ENCODE measurements at places on chromosomes 3 and 15.

DNA sequence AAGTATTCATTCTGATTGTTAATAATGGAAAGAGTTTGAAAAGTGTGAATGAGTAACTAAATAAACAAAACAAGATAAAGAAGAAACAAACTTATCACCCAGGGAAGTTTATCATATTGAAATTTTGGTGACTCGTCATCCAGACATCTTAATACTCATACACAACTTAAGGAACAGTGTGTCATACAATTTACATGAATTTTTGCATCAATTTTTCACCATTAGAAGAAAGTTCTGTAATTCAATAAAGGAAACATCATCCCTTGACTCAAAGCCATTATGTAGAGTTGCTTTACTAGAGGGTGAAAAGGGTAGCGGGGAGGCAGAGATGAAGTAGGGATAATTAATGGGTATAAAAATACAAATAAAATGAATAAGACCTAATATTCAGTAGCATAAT is 536.2 kb downstream of the GRM7 start:
- no peak for DNase-seq

DNA sequence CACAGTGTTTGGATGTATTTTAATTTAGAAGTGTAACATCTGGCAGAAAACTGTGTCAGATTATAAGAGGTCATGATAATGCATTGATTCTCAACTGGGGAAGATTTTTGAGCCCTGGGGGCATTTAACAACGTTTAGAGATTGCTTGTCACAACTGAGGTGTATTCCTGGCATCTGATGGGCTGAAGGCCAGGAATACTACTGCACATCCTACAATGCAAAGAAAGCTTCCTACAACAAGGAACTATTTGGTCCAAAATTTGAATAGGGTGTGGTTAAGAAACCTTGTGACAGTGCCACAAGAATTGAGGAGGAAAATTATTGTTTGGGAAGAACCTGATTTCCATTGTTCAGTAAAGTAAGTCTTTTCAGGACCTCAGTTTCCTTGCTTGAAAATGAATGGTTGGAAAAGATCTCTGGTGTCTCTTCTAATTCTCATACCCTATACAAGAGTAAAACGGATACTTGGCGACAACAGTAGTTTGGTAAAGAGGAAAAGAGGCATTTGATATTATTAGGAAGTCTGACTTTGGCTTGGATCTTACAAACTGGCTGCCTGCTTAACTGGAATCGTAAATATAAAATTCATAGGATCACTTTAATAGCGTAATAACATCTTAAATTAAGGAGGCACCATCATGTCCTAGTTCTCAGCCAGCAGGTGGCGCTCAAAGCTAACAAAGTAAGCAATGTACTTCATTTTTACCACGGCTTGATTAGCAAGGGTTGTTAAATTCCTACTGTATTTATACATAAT is 4.3 kb downstream of the DAZL start:
- peak; percentile 61 for DNase-seq

DNA sequence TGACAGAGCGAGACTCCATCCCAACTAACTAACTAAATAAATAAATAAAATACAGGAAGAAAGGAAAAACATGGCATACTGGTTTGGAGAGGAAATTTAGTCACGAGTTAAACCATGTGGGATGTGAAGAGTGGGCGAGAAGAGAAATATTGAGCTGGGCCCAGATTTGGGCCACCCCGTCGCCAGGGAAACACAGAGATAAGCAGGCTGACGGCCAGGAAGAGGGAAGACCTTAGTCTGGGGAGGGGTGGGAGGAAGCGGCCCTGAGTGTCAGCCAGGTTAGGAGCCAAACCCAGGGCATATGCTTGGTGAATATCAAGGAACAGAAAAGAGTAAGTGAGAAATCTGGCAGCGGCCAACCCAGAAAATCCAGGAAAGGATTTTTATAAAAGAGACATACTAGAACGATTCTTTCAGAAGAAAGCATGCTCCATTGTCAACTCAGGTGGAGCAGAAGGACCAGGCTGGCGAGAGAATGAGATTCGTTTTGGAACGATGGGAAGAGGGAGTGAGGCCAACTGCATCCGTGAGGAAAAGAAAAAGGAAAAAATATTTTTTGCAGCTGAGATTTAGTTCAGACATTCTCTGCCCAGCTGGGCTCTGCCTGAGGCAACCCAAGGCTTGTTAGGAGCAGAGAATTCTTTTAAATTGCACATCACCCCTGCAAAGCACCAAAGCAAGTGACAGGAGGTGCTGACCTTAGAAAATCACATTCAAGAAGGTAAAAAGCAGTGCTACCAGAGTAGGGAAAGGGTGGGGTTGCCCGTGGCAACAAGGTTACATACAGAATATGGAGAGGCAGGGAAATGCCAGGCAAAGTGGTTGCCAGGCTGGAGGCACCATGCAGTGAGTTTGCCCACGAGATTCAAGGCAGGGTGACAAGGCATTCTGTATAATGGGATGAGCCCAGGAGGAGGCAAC is 59.3 kb upstream of the RAD18 start:
- no peak for DNase-seq

GRCh38 chr3:42519568-42519962 is 17.1 kb downstream of the VIPR1 start:
- DNase-seq, result no peak

DNA sequence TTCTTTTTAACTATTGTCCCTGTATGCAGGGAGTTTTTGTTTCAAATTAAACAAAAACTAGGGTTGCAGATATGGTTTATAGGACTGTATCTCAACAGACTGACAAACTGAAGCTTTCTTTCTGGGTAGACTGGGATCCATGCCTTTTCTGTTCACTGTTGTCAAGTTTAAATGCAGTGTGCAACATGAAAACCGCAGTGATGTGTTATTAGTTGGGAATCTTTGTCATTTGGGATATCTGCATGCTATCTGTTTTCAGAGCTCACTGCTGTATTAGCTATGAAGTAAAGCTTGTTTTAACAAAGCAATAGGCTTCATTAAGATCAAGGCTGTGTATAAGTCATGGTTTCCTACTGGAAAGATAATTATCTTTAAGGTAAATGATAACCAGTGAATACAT is 21.4 kb upstream of the MCF2L2 start:
- DNase-seq, result no peak

DNA sequence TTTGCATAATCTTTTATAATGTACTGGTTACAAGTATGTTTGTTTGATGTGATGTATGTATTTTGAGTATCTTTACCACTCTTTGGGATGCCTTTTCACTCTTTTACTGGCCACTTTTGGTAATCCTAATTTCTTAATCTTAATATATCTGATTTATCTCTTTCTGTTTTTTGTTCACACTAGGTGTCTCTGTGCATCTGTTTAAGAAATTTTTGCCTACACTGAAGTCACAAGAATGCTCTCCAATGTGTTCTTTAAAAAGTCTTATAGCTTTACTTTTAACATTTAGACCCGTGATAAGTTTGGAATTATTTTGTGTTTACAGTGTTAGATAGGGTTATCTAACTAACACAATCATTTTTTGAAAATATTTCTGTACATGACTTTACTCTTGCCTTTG is 659.1 kb downstream of the SI start:
- DNase-seq, result no peak

DNA sequence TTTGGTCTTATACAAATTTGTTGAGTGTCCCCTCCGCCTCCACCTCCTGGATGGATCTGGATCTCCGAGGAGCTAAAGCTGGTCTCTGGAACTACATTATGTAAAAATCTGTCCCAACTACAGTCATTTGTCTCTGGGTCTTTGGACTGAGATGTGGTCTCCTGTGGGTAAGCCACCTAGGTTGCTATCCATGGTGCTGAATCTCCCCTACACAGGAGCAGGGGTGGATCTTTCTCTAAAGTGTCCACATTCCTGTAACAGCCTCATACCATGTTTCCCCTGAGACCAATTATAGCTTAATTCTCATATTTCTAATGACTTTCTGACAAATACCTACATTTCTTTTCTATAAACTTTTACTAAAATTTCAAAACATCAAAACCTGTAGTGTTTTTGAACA is 625.8 kb downstream of the TAFA4 start:
- no peak for DNase-seq

- peak; percentile 60 for DNase-seq
Measured at GRCh38 chr3:48798998-48799397, 48.7 kb downstream of the PRKAR2A start.

- no peak for DNase-seq
Measured at GRCh38 chr3:195566797-195567196, 16.9 kb downstream of the APOD start.

GRCh38 chr3:69320871-69321271 is 65.0 kb downstream of the FRMD4B start:
- no peak for DNase-seq

GRCh38 chr3:114632757-114633424 is 339.1 kb downstream of the TIGIT start:
- no peak for DNase-seq

DNA sequence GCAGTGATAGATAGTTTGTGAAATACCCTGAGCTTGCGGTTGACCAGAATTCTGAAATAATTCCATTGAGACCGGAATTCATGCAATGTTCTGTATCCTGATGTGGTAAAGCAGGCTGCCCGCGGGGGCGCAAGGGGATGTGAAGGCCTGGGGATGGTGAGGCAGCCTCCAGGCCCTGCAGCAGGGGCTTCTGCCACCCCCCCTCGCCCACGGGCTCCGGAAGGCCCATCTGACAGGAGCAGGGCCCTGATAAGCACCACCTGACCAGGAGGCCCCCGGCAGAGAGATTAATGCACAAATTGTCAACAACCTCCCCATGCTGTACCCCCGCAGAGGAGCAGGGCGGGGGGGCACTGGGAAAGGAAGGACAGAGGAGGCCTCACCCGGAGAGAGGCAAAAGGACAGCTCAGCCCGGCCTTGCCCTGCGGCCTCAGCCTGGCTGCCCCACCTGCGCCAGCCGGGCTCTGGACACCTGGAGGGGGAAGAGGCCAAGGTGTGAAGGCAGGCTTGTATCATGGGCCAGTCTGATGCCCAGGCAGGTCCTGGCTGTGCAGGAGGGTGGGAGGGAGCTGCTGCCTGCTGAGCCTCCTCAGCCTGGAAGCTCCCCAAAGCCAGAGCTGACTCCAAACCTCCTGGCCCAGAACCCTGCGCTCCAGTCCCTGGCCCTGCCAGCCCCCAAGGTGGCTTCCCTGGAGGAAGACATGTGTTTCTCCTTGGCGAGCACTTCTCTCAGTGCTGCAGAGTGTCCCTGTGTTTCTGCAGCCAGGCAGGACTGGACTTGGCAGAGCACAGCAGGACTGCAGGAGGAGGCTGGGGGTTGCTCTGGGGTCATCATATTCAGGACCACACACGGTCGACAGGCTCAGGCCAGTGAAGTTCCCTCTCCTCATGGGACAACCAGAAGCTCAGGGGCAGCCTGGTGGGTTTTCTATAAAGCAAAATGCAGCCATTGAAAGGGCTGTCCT is 46.5 kb downstream of the RPN1 start:
- no peak for DNase-seq

- DNase-seq, result no peak
Measured at GRCh38 chr15:43253431-43254403, 13.0 kb downstream of the TGM5 start.

Data from NCI-H2081 (cell line).